ENCODE measurements at places on chromosomes 6 and 20. TPM values are rescaled to one million over a fixed set of nuclear protein-coding genes. Genes with fewer than 3 reads are reported as not detected.

DUSP22 gene
- 41.7 TPM for total RNA-seq

DNA sequence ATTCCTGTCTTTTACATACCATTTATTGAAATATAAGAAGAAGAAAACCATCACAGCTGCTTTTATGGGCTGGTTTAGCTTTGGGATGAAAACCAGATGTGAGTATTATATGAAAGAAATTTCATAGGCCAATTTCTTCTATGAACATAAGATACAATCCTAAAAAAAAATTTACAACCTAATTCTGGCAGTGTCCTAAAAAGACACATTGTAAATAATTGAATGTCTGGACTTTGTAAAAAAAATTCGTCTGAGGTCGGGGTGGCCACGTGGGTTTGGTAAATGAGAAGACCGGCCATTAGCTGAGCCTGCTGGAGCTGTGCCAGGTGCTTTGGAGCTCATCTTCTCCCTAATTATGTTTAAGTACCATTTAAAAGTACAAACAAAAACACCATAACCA lies 26.8 kb downstream of the DACT2 start:
- no peak overlapping the region for H3K4me3 ChIP-seq
- peaks cover 3% of the 10 kb centered on the region for H3K36me3 ChIP-seq
- H3K27ac ChIP-seq: no peak overlapping the region
- no peaks in the 10 kb centered on the region for H3K27me3 ChIP-seq
- H3K4me1 ChIP-seq: peaks cover 5% of the 10 kb centered on the region
- DNase-seq: no peak

- peaks cover 7% of the 10 kb centered on the region for H3K4me1 ChIP-seq
- peaks cover 32% of the 10 kb centered on the region for H3K36me3 ChIP-seq
- DNase-seq: peak; percentile 28
- no peaks in the 10 kb centered on the region for H3K27me3 ChIP-seq
- H3K4me3 ChIP-seq: no peak overlapping the region
- H3K27ac ChIP-seq: no peak overlapping the region
Measured at GRCh38 chr6:28161410-28162079, 19.9 kb downstream of the ZKSCAN8 start.

GRCh38 chr6:96909811-96910210 lies 12.1 kb upstream of the NDUFAF4 start:
- DNase-seq: no peak
- H3K4me3 ChIP-seq: no peak overlapping the region
- peaks cover 11% of the 10 kb centered on the region for H3K27me3 ChIP-seq
- peaks cover 5% of the 10 kb centered on the region for H3K4me1 ChIP-seq
- H3K27ac ChIP-seq: no peak overlapping the region

All from neural crest cell (in vitro differentiated cells).